ENCODE measurements at places on chromosomes 3 and 15.

DNA sequence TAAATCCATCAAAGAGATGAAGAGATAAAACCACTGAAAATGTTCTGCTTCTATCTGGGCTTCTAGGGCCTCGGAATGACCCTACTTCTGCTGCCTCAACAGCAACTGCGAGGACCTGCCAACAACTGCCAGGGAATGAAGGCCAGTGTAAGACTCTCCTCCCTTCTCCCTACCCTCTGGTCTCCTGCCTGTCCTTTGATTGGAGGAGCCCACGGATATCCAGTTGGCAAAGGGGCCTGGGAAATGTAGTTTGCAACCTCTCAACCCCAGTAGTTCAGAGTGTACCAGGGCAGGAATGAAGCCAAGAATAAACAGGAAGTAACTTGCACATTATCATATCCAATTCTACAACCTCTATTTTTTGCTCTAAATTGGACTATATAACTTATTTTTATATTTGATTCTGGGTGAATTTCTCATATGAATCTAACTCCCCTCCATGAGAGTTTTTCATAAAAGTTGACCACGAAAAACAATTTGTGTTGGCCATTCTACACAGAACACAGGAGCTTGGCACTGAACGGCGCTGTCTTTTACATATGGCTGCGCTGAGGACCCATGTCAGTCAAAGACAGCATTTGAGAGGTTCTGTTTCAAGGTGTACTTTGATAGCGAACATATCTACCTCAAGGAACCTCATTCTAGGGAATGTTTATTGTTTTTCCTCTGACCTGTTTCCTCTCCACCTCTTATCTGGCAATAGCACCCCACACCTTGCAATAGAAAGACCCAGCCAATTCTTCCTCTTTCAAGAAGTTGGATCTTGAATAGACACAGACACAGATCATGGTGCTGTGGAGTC, 91.1 kb upstream of the RNF7 start:
- H3K27me3 ChIP-seq = no peaks in the 10 kb centered on the region
- no peaks in the 10 kb centered on the region for H3K4me1 ChIP-seq
- DNase-seq = peak; percentile 83
- H3K4me3 ChIP-seq = no peak overlapping the region
- H3K27ac ChIP-seq = no peak overlapping the region

DNA sequence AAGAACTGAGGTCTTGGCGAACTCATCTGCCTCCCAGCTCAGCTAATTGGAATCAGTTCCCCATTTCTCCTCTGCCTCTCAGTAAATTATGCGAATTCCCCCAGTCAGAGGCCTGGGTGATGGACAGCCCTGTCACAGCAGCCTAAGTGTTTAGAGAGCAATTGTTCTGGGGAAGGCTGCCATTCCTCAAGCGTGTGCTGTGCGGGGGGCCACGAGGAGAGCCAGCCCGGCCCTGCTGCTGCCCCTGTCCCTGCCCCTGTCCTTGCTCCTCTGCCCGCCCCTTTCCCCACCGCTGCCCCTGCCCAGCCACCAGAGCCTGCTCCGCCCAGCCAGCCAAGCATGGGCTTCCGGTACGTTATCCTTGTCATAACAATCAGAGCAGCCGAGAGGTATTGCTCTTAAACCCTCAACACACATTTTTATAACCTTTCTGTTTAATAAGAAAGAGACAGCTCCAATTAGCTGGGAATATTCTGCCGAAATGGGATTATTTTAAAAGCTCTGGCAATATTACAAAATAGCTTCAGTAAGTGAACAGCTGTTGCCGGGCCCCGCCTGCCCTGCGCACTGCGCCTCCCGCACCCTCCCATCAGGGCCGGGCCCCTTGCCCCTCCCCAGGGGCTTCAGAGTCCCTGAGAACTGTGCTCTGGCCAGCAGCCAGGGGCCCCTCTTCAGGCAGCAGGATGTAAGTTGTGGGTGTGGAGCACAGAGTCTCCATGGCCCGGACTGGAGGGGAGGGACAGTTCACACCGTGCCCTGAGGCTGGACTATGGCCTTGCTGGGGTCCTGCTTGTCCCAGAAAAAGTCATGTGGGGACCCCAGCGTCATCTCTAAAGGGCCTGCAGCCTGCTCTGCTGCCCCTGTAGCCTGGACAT, 12.4 kb upstream of the CACNA2D2 start:
- H3K36me3 ChIP-seq = no peaks in the 10 kb centered on the region
- DNase-seq = peak; percentile 71
- H3K4me3 ChIP-seq = no peak overlapping the region
- H3K27ac ChIP-seq = no peak overlapping the region
- H3K27me3 ChIP-seq = no peaks in the 10 kb centered on the region
- H3K4me1 ChIP-seq = peaks cover 25% of the 10 kb centered on the region

GRCh38 chr3:13745636-13746035, 134.2 kb downstream of the WNT7A start:
- no peak overlapping the region for H3K4me3 ChIP-seq
- DNase-seq = no peak
- no peaks in the 10 kb centered on the region for H3K4me1 ChIP-seq
- no peaks in the 10 kb centered on the region for H3K36me3 ChIP-seq
- no peaks in the 10 kb centered on the region for H3K27me3 ChIP-seq
- no peak overlapping the region for H3K27ac ChIP-seq

DNA sequence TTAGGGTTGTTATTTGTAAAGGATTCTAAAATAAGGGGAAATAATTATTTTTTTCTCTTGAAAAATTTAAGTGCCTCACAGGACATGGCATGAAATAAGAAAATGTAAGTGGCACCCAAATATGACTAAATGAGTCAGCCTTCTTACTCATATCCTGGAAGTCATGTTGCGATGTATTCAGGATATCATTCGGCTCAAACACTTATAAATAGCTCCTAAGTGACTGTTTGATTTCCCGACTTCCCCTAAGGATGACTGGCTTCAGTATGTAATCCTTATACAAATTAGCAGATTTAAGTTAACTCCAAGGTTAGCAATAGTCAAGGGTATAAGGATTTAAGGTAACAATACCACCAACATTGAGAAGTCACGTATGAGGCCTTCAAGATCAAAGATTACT, 57.3 kb upstream of the OSTN start:
- H3K27me3 ChIP-seq = no peaks in the 10 kb centered on the region
- H3K4me3 ChIP-seq = no peak overlapping the region
- no peak overlapping the region for H3K27ac ChIP-seq
- H3K4me1 ChIP-seq = no peaks in the 10 kb centered on the region
- DNase-seq = no peak

GRCh38 chr15:52039925-52040781, 21.1 kb downstream of the MAPK6 start:
- H3K4me1 ChIP-seq = peaks cover 4% of the 10 kb centered on the region
- no peak for DNase-seq
- no peaks in the 10 kb centered on the region for H3K27me3 ChIP-seq
- no peak overlapping the region for H3K4me3 ChIP-seq

DNA sequence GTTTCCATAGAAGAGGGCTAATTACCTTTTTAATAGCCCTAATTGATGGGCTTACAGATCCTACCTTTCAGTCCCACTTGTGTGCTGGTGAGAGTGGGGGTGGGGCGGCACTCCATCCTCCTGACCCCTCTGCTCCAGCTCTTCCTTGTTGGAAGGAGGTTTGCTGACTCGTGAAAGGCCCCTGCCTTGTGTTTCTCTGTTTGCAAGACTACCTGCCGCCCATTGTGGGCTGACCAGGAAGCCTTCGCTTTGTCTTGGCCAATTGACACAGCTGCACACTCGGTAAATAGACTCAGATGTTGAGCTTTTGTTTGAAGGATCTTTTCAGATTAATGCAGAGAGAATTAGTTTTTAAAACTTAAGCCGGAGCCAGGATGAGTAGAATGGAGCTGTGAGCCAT, 197.3 kb upstream of the HES1 start:
- no peaks in the 10 kb centered on the region for H3K4me1 ChIP-seq
- no peak overlapping the region for H3K4me3 ChIP-seq
- H3K27me3 ChIP-seq = no peaks in the 10 kb centered on the region
- no peak overlapping the region for H3K27ac ChIP-seq
- no peak for DNase-seq

DNA sequence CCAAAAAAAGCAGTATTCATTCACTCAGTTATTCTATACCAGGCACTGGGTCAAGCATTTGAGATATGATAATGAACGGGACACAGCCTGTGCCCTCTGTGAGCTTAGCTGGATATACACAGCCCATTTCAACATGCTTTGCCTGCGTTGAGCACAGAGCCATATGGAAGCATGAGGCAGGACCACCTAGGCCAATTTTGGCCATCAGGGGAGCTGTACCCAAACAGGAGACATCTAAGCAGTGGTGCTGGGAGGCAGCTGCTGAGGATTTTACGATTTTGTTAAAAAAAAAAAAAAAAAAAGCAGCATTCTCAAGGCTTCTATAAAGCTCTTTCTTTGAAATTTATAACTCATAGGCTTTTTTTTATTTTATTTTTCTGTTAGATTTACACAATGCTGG, 87.2 kb upstream of the SLC2A2 start:
- DNase-seq = peak; percentile 27
- no peak overlapping the region for H3K27ac ChIP-seq
- H3K36me3 ChIP-seq = no peaks in the 10 kb centered on the region

- no peaks in the 10 kb centered on the region for H3K4me1 ChIP-seq
- no peaks in the 10 kb centered on the region for H3K36me3 ChIP-seq
- DNase-seq = no peak
- H3K4me3 ChIP-seq = no peak overlapping the region
- no peaks in the 10 kb centered on the region for H3K27me3 ChIP-seq
These were observed 48.7 kb downstream of the PRICKLE2 start for GRCh38 chr3:64176461-64176996.

GRCh38 chr3:26237036-26237682, 385.4 kb upstream of the LRRC3B start:
- DNase-seq = peak; percentile 4
- no peak overlapping the region for H3K27ac ChIP-seq
- no peaks in the 10 kb centered on the region for H3K27me3 ChIP-seq

DNA sequence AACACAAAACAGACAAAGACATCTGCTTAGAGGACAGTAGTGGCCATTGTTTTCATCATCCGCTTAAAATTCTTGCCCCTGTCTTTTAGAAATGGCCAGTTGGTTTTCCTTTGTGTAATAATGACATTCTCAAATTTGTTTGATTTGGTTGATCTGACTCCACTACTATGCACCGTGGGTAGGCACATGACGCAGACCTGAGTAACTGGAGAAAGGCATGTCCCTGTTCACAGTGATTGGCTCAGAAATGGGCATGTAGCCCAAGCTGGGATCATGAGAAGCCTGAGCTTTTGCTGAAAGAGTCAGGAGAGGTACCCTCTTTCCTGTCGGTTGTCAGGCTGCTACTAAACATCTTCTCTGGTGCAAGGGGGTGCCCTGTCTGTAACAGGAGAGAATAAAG, 36.6 kb upstream of the MAGI1 start:
- DNase-seq = no peak
- no peak overlapping the region for H3K4me3 ChIP-seq
- no peaks in the 10 kb centered on the region for H3K4me1 ChIP-seq
- no peak overlapping the region for H3K27ac ChIP-seq

GRCh38 chr3:151989621-151990020, 116.2 kb downstream of the SUCNR1 start:
- H3K4me3 ChIP-seq = no peak overlapping the region
- H3K27ac ChIP-seq = no peak overlapping the region
- H3K4me1 ChIP-seq = no peaks in the 10 kb centered on the region

GRCh38 chr3:8539419-8539818, 37.8 kb downstream of the LMCD1 start:
- no peak for DNase-seq
- no peaks in the 10 kb centered on the region for H3K27me3 ChIP-seq
- no peaks in the 10 kb centered on the region for H3K4me1 ChIP-seq
- H3K27ac ChIP-seq = no peak overlapping the region

DNA sequence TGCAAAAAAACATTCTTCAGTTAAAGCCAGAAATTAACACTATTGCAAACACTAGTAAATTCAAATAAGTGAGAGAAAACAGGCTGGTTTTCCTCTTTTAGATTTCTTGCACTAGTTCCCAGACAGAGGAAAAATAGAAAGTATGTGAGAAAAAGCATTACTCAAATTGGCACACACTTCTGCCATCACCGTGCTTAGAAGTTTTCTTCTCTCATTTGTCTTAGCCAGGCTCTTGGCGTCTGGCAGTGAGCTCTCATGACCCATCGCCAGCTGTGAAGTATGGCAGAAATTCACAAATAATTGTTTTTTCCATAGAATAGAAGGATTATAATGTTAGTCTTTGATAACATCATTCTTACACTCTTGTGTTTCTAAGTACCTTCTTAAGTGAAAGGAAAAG, 515.9 kb downstream of the GBE1 start:
- no peak overlapping the region for H3K27ac ChIP-seq
- peaks cover 2% of the 10 kb centered on the region for H3K27me3 ChIP-seq
- no peak for DNase-seq
- no peaks in the 10 kb centered on the region for H3K36me3 ChIP-seq
- H3K4me1 ChIP-seq = no peaks in the 10 kb centered on the region

GRCh38 chr3:68893600-68894239, 38.6 kb downstream of the TAFA4 start:
- no peak overlapping the region for H3K4me3 ChIP-seq
- peak; percentile 58 for DNase-seq
- H3K27ac ChIP-seq = no peak overlapping the region

- H3K4me3 ChIP-seq = no peak overlapping the region
- no peaks in the 10 kb centered on the region for H3K27me3 ChIP-seq
- DNase-seq = no peak
- H3K27ac ChIP-seq = no peak overlapping the region
- no peaks in the 10 kb centered on the region for H3K4me1 ChIP-seq
- peaks cover 5% of the 10 kb centered on the region for H3K36me3 ChIP-seq
These were observed 82.1 kb downstream of the DLG1 start for GRCh38 chr3:197216169-197216860.

DNA sequence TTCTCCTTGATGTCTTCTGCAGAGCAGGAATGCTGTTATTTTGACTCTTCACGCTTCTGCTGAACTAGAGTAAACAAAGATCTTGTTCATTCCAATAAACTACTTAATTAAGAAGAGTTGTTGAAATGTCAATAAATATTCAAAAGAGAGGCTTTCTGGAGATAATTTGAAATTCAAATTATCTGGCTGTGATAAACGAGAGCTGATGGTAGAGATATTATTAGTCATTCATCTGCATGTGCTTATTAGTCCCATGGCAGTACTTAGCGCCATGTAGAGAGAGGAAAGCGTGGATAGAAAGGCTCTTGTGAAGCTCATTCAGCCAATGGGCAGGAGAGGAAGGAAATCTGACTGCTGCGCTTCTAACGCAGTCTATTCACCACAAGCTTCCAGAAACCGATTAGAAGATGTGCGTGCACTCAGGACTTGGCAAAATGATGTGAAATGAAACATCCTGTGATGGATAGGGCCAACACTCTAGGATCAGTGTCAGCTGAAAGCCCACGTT, 251.1 kb downstream of the GABRB3 start:
- H3K36me3 ChIP-seq = no peaks in the 10 kb centered on the region
- no peaks in the 10 kb centered on the region for H3K4me1 ChIP-seq
- no peak overlapping the region for H3K27ac ChIP-seq
- no peak for DNase-seq
- no peaks in the 10 kb centered on the region for H3K27me3 ChIP-seq

GRCh38 chr3:100456745-100457144, 35.7 kb upstream of the TMEM45A start:
- no peaks in the 10 kb centered on the region for H3K27me3 ChIP-seq
- no peaks in the 10 kb centered on the region for H3K36me3 ChIP-seq
- H3K4me1 ChIP-seq = peaks cover 8% of the 10 kb centered on the region
- no peak overlapping the region for H3K4me3 ChIP-seq
- DNase-seq = no peak
- H3K27ac ChIP-seq = no peak overlapping the region

All from common myeloid progenitor, CD34-positive (primary cell).